Immature natural killer cell (primary cell): ENCODE measurements at places on chromosomes 3 and 15.

DNA sequence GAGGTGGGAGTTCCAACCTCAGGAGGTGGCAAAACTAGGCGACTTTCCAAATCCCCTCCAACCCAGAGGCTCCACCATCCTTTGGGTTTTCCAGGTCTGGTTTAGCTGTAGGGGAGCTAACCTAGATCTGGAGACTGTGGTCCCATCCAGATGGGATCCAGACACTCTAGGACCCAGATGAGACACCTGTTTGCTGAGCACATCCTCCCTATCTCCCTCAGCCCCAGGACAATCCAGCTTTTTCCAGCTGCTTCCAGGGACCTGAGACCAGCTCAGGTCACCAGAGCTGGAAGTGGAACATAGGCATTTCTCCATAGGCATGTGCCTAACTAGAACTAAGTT lies 18.2 kb downstream of the CRTAP start:
- H3K27me3 ChIP-seq = no peaks in the 10 kb centered on the region
- H3K36me3 ChIP-seq = peaks cover 24% of the 10 kb centered on the region
- no peak overlapping the region for H3K4me3 ChIP-seq
- H3K4me1 ChIP-seq = peaks cover 5% of the 10 kb centered on the region
- DNase-seq = no peak

DNA sequence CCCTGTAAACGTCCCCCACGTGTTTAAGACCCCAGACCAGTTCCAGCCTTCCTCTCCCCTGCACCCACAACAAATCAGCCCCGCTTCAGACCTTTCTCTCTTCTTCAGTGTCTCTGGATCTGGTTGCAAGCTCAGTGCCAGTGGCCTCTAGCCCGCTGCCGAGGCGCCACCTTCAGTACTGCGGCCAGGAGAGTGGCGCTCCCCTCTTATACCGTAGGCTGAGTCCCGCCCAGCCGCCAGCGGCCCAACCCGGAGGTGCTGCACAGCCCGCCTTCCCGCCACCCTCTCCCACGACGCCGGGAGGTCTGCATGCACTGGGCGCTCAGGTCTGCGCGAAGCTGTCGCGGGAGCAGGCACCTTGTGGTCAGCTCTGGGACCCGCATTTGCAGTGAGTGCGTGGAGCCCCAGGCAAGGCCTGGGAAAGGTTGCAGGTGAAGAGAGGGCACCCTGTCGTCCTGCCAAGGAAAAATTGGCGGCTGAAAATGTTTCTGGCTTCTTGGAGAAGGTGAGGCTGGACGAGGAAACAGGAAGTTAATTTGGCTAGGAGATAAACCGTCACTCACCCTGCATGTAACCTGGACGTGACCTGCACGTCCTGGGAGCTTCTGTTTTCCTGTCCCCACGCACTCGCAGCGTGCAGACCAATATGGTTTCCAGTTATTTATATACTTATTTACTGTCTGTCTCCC lies at the start of gene C2CD4B:
Gene C2CD4B (minus strand): TSS at position 182 of the 689 bp plus-strand sequence. CDS start 301 bp downstream, outside the sequence.
- no peak within 1 kb of the TSS for H3K27ac ChIP-seq
- H3K4me3 ChIP-seq = peak within 1 kb of the TSS; percentile 58
- no peaks in the 10 kb centered on the region for H3K36me3 ChIP-seq

- H3K4me1 ChIP-seq = peaks cover 20% of the 10 kb centered on the region
- peaks cover 7% of the 10 kb centered on the region for H3K27me3 ChIP-seq
- H3K4me3 ChIP-seq = peak overlapping the region; percentile 74
- peak; percentile 68 for DNase-seq
- peaks cover 9% of the 10 kb centered on the region for H3K36me3 ChIP-seq
Measured at GRCh38 chr15:90648137-90649070, 68.7 kb upstream of the BLM start.

- no peaks in the 10 kb centered on the region for H3K4me1 ChIP-seq
- no peaks in the 10 kb centered on the region for H3K36me3 ChIP-seq
- no peaks in the 10 kb centered on the region for H3K27me3 ChIP-seq
- no peak for DNase-seq
- H3K27ac ChIP-seq = no peak overlapping the region
Measured at GRCh38 chr3:72214066-72214951, 429.4 kb upstream of the PROK2 start.

- H3K27me3 ChIP-seq = peaks cover 7% of the 10 kb centered on the region
- H3K4me3 ChIP-seq = no peak overlapping the region
- H3K4me1 ChIP-seq = no peaks in the 10 kb centered on the region
- no peak for DNase-seq
- H3K27ac ChIP-seq = no peak overlapping the region
Measured at GRCh38 chr3:16113704-16114103, 60.8 kb upstream of the GALNT15 start.

DNA sequence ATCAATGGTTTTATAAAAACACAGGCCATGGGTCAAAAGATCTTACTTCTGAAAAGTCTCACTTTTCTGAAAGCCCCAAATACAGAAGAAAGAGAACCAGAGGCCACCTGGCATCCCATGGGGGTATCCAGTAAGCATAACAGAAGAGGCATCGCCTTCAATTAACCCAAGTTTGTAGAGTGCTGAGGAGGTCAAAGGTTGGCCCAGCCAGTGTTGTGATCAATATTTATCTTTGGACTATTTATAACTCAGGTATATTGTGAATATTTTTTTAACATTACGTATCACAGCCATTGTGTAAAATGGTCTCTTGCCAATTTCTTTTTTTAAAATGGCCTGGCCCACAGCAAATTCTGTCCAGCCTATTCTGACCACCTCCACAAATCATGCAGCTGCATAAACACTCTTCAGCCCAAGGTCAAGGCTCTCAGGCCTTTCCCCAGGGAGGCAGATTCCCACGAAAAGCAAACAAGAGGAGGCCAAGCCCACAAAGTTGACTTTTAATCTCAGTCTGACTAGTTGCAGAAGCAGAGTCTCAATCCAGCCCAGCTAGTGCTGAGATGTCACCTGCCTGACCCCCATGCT lies 26.2 kb upstream of the SPTBN5 start:
- no peak overlapping the region for H3K4me3 ChIP-seq
- peaks cover 9% of the 10 kb centered on the region for H3K27me3 ChIP-seq
- H3K36me3 ChIP-seq = peaks cover 8% of the 10 kb centered on the region
- H3K4me1 ChIP-seq = peaks cover 11% of the 10 kb centered on the region
- no peak for DNase-seq
